ENCODE measurements at places on chromosomes 1 and 21. TPM values are rescaled to one million over a fixed set of nuclear protein-coding genes. Genes with fewer than 3 reads are reported as not detected.

The LGR6 gene
- polyA plus RNA-seq, result not detected

The FAM151A gene
- 0.33 TPM for polyA plus RNA-seq

The TMPRSS2 gene
- polyA plus RNA-seq, result 0.20 TPM

The TMEM79 gene
- polyA plus RNA-seq, result 3.5 TPM

GRCh38 chr1:172939475-172939874 lies 111.3 kb downstream of the TNFSF18 start:
- no peak for DNase-seq

DNA sequence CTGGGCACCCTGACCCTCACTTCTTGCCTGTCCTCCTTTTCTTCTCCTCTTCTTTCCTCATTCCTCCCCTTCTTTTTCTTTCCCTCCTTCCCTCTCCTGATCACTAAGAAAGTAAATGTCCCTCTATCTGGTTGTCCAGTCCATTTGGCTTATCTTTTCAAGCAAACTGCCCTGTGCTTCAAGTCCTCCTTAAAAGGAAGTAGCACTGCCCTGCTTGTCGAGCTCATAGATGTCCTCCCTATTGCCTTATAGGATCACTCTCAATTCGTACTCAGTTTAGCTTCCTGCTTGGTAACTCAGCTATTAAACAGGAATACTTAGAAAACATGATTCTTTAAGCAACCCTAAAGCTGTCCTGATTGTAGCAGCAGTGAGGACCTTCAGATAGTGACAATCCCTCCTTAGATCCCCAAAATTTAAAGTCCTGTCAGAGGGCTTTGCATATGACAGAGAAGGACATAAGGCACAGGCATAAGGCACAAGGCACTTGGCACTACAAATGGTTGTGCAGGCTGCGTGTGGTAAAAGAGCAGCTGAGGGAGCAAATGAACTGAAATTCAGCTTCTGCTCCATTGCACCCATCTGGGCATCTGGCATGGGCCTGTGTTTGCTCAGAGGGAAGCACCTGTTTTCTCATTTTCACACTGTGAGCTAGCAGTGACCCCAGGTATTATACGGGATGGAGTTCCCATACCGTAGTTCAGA lies 26.1 kb upstream of the SLAMF6 start:
- no peak for DNase-seq

- DNase-seq, result no peak
Observed at GRCh38 chr21:40402884-40403582, 443.9 kb downstream of the DSCAM start.

DNA sequence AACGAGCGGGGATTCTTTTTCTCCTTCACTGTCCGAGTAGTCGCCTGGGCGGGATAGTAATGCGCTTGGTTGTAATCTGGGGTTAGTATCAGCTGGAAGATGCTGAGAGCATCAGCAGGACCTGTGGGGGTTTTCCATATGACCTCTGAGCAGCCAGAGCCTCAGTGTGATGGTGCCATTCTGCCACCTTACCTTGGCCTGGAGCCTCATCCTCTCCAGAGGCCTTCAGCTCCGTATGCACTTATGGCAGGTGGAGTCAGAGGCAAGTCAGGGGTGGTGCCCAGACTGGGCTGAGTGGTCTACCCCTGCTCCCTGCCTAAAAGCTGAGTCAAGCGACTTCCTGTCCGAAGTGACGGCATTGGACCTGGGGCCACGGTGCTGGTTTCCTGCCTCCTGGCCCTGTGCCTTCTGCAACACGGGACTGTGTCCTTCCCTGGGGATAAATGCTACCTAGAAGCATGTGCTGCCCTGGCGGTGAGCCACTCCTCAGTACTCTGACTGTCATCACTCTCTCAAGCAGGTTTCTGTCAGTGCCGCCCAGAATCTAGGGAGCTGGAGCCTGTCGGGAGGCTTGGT lies 24.7 kb downstream of the TENT5C start:
- DNase-seq, result no peak

DNA sequence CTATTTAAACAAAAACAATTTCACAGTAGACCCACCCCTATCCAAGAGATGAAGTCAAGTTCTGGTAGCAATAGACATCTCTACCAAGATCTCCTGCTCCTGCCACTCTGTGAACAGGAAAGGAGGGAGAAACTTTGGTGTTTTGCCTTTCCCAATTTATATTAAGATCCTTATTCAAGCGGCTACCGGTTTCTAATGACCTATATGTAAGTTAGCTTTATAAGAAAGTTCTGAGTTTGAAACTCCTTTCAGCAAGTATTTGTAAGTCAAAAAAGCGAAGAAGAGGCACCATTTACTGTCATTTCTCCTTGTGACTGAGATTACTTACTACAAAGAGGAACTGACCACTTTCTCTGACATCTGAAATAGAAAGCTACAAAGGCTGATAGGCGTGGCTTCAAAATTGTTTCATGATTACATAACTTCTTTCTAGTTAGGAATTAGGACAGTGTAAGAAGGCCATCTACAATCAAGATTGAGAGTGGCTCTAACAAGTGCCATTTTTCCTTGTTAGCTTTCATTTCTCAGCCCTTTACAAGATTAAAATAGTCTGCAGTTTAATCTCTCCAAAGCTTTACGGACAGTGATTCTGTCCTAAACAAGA lies at the start of gene MNDA:
MNDA (plus strand) TSS at position 448 of the 604 bp plus-strand sequence. CDS start 10,803 bp downstream, outside the sequence.
- DNase-seq, result no peak
